Fibroblast of lung (primary cell): ENCODE measurements at places on chromosomes 4 and X. TPM values are rescaled to one million over a fixed set of nuclear protein-coding genes. Genes with fewer than 3 reads are reported as not detected.

RAB39B gene
- total RNA-seq = 1.3 and 3.0 TPM in 2 replicates

GAB3 gene
- 4.1 and 6.4 TPM in 2 replicates for total RNA-seq

GAGE13 gene
- not detected in 2 replicates for total RNA-seq

TKTL2 gene
- total RNA-seq = not detected in 2 replicates

AR gene
- total RNA-seq = 8.0 and 15.0 TPM in 2 replicates

GRCh38 chrX:2698604-2699003 is 7.5 kb downstream of the CD99 start:
- H3K27ac ChIP-seq = no peak overlapping the region
- no peak overlapping the region for H3K4me3 ChIP-seq
- peaks cover 1% of the 10 kb centered on the region for H3K36me3 ChIP-seq
- no peaks in the 10 kb centered on the region for H3K27me3 ChIP-seq
- peaks cover 16% of the 10 kb centered on the region for H3K4me1 ChIP-seq

- no peaks in the 10 kb centered on the region for H3K36me3 ChIP-seq
- no peak overlapping the region for H3K4me3 ChIP-seq
- no peak for DNase-seq
- no peaks in the 10 kb centered on the region for H3K27me3 ChIP-seq
- no peak overlapping the region for H3K27ac ChIP-seq
Measured at GRCh38 chr4:87025614-87026041, 90.8 kb downstream of the AFF1 start.

DNA sequence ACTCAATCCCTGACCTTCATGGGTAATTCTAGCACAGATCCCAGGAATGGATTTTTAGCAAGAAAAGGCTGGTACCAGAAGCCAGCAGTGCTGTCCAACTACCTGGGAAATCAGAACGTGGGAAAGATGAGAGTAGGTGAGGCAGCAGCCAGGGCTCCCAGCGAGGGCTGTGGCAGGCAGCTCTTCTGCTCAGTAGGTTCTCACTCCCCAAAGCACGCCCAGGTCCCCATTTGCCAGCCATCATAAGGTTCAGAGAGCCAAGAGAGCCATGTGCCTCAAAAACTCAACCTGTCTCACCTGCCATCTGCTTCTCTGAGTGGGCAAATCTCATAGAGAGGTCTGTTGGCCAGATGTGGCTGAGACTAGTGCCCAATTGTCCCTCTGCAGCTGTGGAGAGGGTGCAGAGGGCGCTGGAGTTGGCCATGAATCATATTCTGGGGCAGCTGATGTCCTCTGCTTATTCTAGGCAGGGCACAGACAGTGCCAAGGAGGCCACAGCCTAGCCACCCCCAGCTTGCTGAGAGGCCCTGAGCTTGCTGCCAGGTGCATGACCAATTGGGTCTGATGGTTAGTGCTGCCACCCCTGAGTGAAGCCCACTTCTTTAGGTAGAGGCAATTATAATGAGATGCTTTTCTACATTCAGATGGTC is 81.7 kb upstream of the GATB start:
- no peak overlapping the region for H3K27ac ChIP-seq
- no peaks in the 10 kb centered on the region for H3K27me3 ChIP-seq
- no peak for DNase-seq
- H3K4me3 ChIP-seq = no peak overlapping the region

- no peak overlapping the region for H3K4me3 ChIP-seq
- no peaks in the 10 kb centered on the region for H3K36me3 ChIP-seq
- DNase-seq = no peak
- no peak overlapping the region for H3K27ac ChIP-seq
- H3K27me3 ChIP-seq = no peaks in the 10 kb centered on the region
Measured at GRCh38 chr4:8555716-8556115, 24.5 kb upstream of the GPR78 start.

DNA sequence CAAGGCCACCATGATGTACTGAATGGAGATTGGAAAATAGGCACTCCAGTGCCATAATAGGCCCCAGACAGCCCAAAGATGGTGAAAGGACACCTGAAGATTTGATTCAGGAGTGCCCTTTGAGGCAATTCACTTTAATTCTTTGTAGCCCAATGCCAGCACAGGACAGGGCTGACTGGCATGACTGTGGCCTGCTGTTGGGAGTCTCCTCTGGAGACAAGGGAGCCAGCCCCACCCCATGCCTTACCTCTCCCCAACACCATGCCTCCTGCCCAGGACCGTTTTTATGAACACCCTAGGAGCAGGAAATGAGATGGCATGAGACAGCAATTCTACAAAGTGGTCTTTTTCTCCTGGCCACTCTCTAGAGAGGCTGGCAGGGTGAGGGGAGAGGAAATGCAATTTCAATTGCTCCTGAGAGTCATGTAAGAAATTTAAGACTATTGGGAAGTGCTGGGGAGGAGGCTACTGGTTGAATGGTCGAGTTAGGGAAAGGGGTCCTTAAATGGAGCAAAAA is 94.2 kb upstream of the MAMLD1 start:
- H3K4me3 ChIP-seq = no peak overlapping the region
- H3K27ac ChIP-seq = no peak overlapping the region
- no peak for DNase-seq
- no peaks in the 10 kb centered on the region for H3K36me3 ChIP-seq
- H3K4me1 ChIP-seq = no peaks in the 10 kb centered on the region

DNA sequence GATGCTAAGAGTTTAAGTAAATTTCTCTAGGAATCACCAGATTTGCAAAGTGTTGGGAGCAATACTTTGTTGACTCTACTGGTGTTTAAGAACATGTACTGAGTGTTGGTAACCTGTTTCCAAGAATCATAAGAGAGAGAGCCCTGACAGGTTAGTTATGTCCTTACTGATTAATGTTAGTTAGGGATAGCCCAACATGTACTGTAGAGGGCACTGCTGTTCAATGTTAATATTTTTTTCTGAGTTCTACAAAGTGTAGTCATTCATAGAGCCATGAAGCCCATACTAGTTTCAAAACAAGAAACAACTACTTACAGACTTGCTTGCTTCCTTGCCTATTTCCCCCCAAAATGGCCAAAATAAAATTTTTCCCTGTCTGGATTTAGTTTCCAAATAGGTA is 11.9 kb downstream of the TMPRSS11D start:
- no peak overlapping the region for H3K27ac ChIP-seq
- no peaks in the 10 kb centered on the region for H3K4me1 ChIP-seq
- H3K4me3 ChIP-seq = no peak overlapping the region
- no peaks in the 10 kb centered on the region for H3K36me3 ChIP-seq
- DNase-seq = peak; percentile 44

GRCh38 chr4:26356081-26356501 is 35.3 kb downstream of the RBPJ start:
- H3K4me3 ChIP-seq = no peak overlapping the region

DNA sequence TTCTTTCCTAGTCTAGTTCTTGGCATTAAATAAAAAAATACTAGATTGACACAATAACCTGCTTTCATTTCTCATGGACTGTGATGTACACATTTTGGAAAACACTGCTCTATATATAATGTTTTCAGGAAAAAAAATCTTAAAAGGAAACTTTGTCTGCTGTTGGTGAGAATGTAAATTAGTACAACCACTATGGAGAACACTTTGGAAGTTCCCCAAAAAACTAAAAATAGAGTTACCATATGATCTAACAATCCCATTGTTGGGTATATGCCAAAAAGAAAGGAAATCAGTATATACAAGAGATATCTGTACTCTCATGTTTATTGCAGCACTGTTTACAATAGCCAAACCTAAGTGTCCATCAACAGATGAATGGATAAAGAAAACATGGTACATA is 202.3 kb downstream of the PPP3CA start:
- no peaks in the 10 kb centered on the region for H3K36me3 ChIP-seq
- H3K27me3 ChIP-seq = no peaks in the 10 kb centered on the region
- no peak overlapping the region for H3K4me3 ChIP-seq
- no peak for DNase-seq
- no peaks in the 10 kb centered on the region for H3K4me1 ChIP-seq

DNA sequence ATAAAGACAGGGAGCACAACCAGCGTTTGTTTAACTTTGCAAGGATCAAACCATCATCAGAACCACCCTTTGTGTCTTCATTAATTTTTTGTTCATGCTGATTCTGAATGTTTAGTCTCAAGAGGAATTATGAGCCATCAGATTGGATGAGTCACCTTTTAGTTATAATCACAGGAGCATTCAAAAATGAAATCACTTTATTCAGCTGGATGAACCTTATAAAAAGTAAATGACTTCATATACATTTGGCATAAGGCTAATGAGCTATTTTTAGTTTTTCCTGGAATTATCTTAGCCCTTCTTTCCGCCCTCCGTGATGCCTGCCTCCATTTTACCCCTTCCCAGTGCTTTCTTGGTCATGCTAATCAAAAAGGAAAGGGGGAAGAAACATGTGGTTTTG is 103.6 kb downstream of the SORBS2 start:
- peak; percentile 86 for DNase-seq
- H3K4me1 ChIP-seq = peaks cover 2% of the 10 kb centered on the region
- no peak overlapping the region for H3K4me3 ChIP-seq
- no peak overlapping the region for H3K27ac ChIP-seq
- H3K27me3 ChIP-seq = no peaks in the 10 kb centered on the region

- H3K36me3 ChIP-seq = no peaks in the 10 kb centered on the region
- H3K4me3 ChIP-seq = no peak overlapping the region
- no peak for DNase-seq
- no peaks in the 10 kb centered on the region for H3K27me3 ChIP-seq
- peaks cover 8% of the 10 kb centered on the region for H3K4me1 ChIP-seq
Measured at GRCh38 chr4:139903845-139904244, 238.2 kb downstream of the MGST2 start.

DNA sequence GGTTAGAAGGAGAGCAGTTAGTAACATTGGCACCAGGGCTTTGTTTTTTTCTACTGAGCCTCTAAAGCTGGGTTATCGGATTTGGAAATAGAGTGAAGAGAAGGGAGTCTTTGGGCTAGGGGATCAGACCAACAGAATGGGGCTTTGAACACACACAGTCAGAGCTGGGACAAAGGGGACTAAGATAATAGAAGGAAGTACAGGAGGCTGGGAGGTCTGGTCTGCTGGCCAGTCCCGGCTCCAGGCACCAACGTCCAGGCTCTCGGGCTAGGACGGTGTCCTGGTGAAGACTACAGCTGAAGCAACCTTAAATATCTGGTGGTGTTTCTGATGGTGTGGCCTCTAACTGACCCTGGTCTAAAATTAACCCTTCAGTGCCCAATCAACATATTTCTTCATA is 57.5 kb downstream of the HHIP start:
- H3K4me1 ChIP-seq = peaks cover 4% of the 10 kb centered on the region
- no peaks in the 10 kb centered on the region for H3K36me3 ChIP-seq
- H3K27ac ChIP-seq = no peak overlapping the region

DNA sequence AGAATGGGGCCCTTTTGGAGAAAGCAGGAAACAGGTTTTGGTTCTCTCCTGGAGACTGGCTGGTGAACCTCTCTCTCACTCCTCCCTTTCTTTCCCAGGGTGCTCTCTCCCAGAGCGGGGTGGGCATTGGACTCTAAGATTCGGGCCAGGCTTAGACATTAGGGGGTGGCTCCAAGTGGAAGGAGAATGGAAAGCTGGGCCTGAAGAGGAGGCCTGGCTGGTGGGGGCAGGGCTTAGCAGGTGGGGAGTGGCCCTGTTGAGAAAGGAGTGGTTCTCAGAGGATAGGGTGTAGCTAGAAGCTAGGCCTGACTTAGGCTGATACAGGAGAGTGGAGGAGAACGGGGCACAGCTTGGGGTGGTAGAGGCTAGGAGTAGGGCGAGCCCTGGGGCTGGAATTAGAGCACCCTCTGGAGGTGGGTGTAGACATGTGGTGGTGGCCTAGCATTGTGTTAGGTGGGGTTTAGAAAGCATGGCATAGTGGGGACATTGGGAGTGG is 5.7 kb downstream of the PLP2 start:
- H3K36me3 ChIP-seq = peaks cover 2% of the 10 kb centered on the region
- H3K4me3 ChIP-seq = no peak overlapping the region
- no peak for DNase-seq
- H3K4me1 ChIP-seq = peaks cover 2% of the 10 kb centered on the region
- H3K27me3 ChIP-seq = no peaks in the 10 kb centered on the region
- H3K27ac ChIP-seq = no peak overlapping the region

DNA sequence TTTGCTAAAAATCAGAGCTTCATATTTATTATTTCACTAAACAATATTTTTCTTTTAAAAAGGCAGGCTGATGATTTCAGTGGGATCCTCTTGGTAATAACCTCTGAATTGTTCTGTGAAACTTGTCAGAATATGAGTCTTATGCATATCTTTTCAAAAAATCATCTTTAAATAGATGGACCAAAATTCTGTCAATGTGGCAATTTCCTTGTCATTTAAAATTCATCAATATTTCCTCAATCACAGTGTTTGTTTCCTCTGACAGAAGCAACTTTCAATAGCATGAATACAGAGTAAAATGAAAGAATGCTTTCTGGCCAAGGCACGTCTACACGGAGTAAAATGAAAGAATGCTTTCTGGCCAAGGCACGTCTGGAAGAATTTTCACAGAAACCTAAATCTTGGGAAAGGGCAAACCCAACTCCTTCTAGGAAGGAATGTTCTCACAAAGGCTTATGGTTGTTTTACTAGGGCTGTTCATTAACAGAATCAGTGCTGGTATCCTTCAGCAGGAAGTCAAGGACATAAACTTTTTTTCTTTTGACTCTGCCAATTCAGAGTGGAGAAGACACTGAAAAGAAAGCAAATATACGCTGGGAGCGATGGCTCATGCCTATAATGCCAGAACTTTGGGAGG is 99.0 kb upstream of the GPR34 start:
- H3K27me3 ChIP-seq = no peaks in the 10 kb centered on the region
- H3K27ac ChIP-seq = no peak overlapping the region

GRCh38 chr4:166535865-166536264 is 662.8 kb downstream of the TLL1 start:
- no peaks in the 10 kb centered on the region for H3K36me3 ChIP-seq
- DNase-seq = no peak
- no peaks in the 10 kb centered on the region for H3K4me1 ChIP-seq
- no peak overlapping the region for H3K4me3 ChIP-seq
- H3K27ac ChIP-seq = no peak overlapping the region
- H3K27me3 ChIP-seq = no peaks in the 10 kb centered on the region

DNA sequence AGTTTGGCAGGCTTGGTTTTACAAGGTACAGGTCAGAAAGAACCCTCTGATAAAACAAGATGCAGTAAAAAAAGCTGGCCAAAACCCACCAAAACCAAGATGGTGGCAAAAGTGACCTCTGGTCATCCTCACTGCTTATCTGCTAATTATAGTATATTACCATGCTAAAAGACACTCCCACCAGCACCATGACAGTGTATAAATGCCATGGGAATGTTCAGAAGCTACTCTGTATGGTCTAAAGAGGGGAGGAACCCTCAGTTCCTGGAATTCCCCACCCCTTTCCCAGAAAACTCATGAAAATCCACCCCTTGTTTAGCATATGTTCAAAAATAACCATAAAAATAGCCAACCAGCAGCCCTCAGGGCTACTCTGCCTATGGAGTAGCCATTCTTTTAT is 38.1 kb upstream of the CXCL13 start:
- peaks cover 2% of the 10 kb centered on the region for H3K27me3 ChIP-seq
- H3K27ac ChIP-seq = no peak overlapping the region
- H3K4me1 ChIP-seq = no peaks in the 10 kb centered on the region
- no peak overlapping the region for H3K4me3 ChIP-seq
- peak; percentile 5 for DNase-seq

- no peak overlapping the region for H3K27ac ChIP-seq
- H3K4me1 ChIP-seq = no peaks in the 10 kb centered on the region
- DNase-seq = no peak
- no peak overlapping the region for H3K4me3 ChIP-seq
- H3K36me3 ChIP-seq = no peaks in the 10 kb centered on the region
Measured at GRCh38 chrX:84064814-84065213, 123.2 kb downstream of the RPS6KA6 start.

GRCh38 chrX:135544338-135544948 is 24.0 kb downstream of the INTS6L start:
- no peaks in the 10 kb centered on the region for H3K36me3 ChIP-seq
- H3K4me1 ChIP-seq = no peaks in the 10 kb centered on the region
- no peaks in the 10 kb centered on the region for H3K27me3 ChIP-seq
- no peak overlapping the region for H3K27ac ChIP-seq
- no peak overlapping the region for H3K4me3 ChIP-seq
